ENCODE measurements at places on chromosomes 1 and 21.

DNA sequence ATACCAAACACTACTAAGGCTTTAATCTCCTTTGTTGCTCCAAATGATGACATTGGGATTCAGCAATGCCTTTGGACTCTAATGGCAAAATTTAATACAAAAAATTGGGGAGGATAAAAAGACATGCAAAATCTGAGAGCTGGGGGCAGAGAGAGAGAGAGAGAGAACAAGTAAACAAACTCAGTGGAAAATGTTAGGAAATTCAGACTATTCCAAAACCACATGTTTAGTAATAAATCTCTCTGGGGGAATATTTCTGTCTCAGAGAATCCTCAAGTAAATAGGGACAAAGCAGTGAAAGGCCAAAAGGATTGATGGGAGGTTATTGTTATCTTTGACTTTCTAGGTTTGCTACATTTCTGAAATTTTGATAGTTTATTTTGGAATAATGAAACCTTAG lies 65.7 kb downstream of the PLA2G4A start:
- DNase-seq = no peak

DNA sequence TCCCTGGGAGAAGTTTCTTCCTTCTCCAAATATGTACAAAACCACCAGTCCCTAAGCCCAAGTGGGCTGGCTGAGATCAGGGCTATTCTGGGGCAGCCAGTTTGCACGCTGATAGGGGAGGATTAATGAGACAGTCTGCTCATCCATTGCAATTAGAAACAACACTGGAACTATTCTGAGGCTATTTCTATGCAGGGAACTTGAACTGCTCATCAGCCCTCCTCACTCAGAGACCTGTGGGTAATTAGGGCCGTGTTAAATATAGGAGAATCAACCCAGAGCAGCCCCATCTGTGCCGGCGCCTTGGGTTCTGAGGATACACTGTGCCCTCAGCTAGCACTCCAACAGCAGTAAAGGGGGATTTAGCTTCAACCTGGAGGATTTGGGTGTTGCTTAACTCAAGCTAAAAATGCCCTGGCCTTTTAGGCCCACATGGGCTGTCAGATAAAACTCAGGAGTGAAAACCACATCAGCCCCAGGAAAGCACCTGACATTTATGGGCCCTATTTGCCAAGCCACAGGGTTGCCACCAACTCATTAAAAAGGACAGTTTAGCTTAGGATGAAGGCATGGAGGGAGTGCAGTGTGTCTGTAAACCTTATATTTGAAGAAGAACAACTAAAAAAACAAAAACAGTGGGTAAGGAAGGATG lies 53.9 kb downstream of the DUSP10 start:
- DNase-seq = no peak

DNA sequence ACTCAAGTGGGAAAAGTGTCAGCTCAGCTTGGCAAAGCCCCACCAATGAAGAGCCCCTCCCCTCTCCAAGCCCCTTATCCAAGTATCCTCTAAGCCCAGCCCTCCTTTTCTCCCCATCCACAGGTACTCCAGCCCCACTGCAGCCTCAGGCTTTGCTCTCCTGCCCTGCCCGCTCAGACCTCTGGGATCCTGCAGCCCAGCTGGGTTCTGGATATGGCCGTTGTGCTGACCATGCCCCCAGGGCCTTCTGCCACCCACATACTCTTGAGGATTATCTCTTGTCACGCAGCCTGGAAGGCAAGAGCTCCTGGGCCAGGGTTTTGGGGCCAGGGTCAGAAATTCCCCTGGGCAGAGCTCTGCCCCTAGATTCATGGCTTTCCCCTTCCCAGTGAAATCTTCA lies 4.7 kb downstream of the SHISA4 start:
- no peak for DNase-seq

DNA sequence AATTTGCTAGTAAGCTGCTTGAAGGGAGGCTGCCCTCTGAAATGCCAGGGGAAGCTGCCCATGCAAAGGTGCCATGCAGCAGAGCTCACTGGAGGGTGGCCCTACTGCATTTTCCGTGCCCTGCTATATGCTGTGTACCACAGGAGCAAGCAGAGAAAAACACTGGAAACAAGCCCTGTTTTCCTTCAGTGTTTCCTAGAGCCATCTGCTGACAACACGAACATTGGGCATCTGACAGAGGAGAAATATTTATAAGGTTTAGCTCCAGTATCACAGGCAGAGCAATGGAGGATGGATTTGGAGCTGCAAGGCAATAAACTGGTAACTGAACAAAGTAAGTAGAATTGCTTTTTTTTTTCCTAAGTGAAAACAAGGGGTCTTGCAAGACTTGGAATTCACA lies 198.4 kb downstream of the USP25 start:
- no peak for DNase-seq

DNA sequence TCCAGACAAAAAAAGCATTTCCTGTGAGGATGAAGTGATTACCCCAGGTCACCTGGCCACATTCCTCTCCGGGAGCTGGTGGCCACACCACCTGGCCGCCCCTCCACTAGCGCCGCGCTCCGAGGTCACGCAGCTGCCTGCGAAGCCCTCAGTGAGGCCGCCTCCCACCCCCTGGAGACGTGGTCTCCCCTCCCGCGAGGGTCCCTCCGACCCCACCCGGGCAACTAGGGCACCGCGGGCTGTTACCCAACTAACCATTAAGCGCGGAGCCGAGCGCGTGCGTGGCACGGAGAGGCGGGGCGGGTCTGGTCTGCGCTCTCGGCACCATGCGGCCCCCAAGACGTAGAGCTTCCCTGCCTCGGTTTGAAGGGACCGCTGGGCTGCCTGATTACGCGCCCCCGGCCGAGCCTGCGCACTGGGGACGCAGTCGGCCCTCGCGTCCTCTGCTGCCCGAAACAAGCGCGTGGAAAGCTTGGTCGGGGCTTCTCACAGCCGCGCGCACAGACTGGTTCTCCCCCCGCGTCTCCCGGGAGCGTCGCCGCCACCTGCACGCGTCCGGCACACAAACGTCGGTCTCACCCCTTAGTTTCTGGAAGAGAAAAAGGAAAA lies 106.5 kb downstream of the SLC16A1 start:
- DNase-seq = no peak

DNA sequence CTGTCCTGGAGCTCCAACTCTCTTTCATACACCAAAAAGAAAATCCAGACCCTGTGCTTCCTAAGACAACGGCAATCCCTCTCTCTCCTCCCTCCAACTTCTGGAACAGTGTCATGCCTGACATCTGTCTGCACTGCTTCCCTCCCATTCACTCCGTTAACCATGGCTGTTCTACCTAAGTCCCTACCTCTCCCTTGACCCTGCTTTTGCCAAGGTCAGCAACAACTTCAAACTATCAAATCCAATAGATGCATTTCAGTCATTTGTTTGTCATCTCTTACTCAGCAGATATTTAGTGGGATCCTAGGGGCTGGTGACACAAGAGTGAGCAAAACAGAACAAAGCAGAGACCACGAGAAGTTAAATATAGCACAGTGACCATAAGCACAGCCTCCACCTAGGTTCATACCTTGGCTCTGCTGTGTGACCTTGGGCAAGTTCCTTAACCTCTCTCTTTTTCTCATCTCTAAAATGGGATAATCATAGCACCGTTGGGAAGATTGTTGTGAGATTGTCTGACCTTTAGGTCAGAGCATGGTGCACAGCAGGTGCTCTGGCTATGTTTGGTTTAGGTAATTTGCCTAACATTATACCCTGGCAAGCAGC lies 88.9 kb downstream of the TMEM53 start:
- DNase-seq = no peak

DNA sequence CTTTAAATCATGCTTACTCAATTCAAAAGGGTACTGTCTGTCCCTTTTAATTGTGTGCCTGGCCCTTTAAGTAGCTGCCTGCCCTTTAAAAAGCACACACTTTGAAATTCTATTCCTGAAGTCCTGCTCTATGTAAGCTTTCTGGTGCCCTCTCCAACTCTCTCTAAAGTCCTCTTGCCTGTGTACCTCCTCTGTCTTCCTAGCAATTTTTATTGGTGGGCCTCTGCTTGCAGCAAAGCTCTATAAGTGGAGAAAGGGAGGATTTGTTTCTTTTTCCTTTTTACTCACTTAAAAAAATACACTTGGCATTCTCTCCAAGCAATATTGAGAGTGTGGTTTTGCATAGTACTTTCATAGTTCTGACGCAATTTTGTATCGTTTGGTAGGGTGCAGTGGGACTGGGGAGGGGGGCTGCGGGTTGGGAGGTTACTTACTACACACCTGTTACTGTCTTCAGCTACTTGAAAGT lies 135.4 kb downstream of the LMO4 start:
- DNase-seq = no peak

DNA sequence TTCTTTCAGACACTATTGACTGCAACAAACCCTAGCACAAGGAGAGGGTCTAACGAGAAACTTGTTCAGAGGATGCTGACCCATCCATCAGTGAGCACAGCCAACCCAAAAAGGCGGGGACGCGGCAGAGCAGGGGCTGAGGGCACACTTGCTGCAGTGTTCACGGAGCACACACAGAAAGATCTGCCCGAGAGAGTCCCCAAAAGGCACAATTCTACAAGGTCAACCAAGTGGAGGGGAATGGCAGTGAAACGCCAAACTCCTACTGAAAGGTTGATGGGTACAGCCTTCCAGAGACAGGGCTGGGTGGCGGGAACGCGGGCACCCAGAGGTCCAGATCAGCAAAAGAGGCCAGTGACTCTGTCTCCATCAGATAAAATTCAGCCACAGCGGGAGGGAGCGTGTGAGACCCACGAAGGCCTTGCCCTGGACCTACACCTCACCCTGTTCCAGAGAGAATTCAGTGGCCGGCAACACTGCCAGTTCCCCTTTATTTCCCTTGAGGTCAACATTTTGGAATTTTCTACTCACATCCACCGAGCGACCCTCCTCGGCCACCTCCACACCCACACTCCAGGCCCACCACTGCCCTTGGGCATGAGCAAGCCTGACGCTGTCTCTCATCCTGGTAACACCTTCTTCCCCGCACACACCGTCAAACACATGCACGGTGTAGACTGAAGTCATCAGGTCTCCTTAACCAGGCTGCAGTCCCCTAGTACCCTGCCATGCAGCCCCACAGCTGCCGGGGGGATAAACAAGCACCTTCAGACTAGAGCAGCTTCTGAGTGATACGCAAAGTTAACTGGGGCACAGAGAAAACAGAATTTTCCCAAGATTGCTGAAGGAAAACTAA lies 5.5 kb downstream of the GNG4 start:
- DNase-seq = no peak

DNA sequence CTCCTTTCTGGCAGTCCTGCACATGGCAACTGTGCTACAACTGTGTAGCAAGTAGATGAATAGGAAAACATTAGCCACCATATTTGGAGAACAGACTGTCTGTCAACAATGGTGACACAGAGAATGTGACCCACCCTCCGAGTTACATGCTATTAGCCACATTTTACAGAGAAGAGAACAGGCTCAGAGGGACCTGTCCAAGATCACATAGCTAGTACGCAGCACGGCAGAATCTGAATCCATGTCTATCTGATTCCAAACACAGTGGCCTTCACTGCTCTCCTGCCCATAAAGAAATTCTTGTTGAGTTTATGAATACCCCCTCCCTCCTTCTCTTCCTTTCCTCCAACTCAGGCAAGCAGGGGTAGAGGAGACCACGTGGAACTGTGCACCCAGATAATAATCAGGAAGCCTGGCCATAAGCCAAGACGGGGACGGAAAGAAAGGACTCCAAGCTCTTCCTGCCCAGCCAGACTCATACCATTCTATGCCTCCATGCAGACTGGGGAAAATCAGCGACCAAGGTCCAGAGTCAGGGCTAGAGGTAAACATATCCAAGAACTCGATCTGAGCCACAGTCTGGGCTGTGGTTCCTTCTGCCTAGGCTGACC lies 78.8 kb downstream of the TRABD2B start:
- DNase-seq = no peak

DNA sequence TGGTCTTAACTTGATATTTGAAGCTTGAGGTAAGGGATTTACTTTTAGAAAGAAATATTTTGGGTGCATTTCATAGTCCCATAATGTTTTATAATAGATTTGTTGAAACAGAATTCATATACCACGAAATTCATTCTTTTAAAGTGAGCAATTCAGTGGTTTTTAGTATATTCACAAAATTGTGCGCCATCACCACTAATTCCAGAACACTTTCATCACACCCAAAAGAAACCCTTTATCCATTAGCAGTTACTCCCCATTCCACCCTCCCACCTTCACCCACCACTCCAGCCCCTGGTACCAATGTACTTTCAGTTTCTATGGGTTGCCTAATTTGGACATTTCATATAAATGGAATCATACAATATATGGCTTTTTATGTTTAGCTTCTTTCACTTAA lies 38.9 kb upstream of the DMRTB1 start:
- DNase-seq = no peak

DNA sequence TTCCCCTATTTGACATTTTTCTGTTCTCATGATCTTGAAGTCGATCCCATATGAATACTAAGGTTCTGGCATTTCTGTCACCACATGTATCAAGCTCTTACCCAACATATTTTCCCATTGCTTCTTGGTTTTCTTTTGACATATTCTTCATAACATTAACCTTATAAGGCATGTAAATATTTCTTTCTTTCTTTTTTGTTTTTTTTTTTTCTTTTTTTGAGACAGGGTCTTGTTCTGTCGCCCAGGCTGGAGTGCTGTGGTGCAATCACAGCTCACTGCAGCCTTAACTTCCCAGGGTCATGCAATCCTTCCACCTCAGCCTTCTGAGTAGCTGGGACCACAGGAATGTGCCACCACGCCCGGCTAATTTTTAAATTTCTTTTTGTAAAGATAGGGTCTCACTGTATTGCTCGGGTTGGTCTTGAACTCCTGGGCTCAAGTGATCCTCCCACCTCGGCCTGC lies 33.1 kb upstream of the ERRFI1 start:
- DNase-seq = no peak

GRCh38 chr1:26197301-26197700 lies 6.9 kb downstream of the CATSPER4 start:
- DNase-seq = no peak

DNA sequence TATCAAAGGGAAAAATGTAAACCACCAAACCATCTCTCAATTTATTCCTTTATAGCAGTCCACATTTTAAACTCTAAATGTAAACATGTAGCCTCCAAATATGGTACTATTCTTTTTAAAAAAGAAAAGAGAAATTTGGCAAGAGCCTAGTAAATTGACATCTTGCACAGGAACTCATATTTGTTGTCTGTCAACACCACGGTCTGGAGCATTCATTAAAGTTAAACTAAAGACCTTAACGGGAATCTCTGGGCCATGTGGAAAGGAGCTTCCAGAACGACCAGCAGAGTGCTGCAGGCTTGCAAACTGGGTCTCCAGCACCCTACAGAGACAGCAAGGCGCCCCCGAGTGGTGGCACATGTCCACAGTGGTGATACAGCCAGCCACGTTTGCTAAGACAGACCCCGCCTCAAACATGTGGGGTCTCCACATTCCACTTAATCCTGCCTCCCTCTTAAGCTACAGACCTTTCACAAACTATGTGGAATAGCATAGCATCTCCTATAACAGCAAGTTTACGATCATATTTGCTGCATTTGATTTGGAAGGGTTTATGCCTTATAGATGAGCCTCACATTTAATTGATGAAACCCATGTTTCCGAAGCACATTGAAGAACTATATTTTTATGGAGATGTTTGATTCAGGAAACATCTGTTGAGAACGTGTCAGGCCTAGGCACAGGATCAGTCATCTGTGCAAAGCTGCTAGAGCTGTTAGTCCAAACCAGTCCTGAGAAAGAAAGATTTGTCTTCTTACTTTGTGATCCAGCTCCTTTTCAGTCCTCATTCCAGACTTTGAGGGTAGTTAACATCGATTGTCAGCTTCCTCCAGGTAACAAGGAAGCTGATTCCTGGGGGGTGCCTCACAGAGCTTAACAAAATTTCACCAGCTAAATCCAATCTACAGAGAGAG lies 96.4 kb upstream of the BACE2 start:
- no peak for DNase-seq

- DNase-seq = no peak
Observed at GRCh38 chr1:245715970-245716369, 561.2 kb downstream of the KIF26B start.
